Stimulated activated CD4-positive, alpha-beta T cell treated with anti-CD3 and anti-CD28 coated beads, Interleukin-2, amount 100 ng/mL, for 24 hours (primary cell): ENCODE measurements at places on chromosomes 16 and 17.

GRCh38 chr16:66064801-66065530, 301.5 kb upstream of the CDH5 start:
- no peak for DNase-seq

DNA sequence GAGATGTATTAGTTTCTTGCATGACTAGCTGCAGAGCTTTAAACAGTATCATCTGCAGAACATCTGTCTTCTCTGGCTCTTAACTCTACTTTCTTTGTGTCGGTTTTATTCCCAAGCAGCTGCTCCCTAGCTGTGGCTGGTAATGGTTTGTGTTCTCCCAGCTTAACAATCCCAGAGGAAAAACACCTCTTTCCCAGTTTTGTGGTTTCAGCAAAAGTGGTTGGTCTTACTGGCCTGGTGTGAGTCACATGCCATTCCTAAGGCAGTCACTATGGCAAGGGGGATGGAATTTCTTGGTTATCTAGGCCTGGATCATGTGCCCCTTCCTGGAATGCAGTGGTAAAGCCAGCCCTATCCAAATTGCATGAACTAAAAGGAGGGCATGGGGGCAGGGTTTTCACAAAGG, 27.5 kb downstream of the OMG start:
- DNase-seq = no peak

DNA sequence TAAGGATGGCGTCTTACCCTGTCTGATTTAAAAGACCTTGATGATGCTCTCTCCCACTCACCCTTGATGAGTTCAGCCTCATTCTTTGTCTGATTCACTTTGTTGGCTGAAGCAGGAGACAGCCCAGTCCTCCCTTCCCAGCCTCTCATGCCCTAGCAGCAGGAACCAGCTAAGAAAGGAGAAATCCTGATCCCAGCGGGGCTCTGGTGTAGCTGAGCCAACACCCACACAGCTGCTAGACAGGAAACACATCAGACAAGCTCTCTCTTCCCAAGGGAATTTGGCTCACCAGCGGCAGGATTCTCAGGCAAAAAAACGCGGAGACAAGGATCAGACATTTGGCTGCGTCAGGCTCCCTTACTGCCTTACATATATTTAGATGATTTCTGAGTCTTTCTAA, 211.5 kb downstream of the CDH11 start:
- no peak for DNase-seq

- DNase-seq = no peak
These were observed 134.1 kb downstream of the IRF8 start for GRCh38 chr16:86033016-86033474.

DNA sequence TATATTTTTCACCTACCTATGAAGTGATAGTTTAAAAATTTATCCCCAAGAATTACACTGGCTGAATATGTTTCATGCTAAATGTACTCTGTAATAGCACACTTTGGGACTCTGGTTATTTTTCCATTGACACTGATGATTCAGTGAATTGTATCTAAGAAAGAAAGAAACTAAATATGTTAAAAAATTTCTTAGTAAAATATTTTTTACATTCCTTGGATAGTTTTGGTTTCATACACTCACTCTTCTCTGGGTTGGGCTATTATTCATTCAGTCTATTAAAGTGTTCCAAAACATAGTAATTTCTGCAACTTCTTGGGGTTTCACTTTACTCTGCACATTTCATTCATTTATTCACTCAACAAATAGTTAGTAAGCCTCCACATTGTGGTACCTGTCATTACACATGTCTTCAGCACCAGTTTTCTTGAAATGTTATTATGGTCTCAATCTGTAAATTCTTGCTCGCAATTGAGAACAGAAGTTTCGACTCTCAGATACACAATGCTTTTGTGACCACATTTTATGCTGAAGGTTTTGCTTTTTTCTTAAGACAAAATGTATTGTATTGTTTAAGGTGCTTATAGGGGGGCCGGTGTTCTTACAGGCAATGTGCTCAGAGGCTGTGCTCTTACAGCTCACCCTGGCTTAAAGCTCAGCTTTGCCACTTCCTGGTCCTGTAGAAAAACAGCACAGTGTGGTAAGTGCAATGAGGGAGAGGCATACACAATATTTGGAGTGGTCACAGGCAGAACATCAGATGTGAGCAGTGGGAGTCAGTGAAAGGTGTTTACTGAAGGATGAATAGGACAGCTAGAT, 17.4 kb downstream of the CNTNAP4 start:
- DNase-seq = no peak

DNA sequence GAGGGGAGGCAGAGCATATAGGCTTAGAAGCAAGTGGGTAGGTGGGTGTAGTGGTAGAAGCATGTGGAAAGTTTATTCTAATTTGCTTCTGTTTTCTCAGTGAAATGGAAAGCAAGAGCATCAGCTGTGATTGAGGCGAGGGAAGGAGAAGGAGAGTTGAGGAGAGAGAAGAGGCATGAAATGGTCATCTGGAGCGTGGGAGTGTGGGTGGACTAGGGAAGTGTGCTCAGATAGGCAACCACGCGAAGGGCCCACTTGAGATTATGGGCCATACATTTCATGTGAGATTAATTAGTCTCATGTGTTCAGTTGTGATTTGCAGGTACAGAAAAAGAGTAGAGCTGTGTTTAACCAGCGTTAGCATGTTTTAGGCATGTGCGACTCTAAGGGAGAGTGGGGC, 20.8 kb upstream of the CDC6 start:
- DNase-seq = no peak

- no peak for DNase-seq
These were observed 30.3 kb upstream of the ZNF750 start for GRCh38 chr17:82870091-82870491.

DNA sequence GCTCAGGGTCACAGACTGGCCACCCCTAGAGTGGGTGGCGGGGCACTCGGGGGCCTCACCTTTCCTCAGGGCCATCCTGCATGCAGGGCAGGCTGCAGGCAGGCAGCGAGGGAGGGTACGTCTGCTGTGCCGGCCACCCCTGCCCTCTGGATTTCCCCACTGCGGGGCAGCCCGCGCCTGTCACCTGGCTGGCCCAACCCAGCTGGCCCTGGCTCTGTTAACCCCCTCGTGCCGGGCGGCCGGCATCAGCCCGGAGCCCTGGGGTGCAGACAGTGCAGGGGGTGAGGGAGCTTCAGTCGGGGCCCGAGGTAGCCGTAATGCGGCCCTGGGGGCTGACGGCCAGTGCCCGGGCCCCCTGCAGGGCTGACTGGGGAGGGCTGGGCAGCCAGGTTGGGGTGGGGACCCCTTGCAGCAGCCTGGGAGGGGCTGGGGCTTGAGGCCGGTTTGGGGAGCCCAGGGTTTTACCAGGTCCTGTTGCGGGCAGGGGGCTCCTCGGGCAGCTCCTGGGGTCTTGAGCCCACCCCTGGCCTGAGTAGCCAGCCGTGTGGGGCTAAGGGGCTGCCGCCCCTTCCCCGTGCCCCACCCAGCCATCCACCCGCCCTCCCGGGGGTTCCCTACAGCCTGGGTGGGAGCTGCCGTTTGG, at the start of gene IGFALS:
Gene IGFALS, minus strand, starts transcription at position 128 of the 643 bp plus-strand sequence. Its CDS starts 53 bp downstream, at position 75.
- DNase-seq = no peak

DNA sequence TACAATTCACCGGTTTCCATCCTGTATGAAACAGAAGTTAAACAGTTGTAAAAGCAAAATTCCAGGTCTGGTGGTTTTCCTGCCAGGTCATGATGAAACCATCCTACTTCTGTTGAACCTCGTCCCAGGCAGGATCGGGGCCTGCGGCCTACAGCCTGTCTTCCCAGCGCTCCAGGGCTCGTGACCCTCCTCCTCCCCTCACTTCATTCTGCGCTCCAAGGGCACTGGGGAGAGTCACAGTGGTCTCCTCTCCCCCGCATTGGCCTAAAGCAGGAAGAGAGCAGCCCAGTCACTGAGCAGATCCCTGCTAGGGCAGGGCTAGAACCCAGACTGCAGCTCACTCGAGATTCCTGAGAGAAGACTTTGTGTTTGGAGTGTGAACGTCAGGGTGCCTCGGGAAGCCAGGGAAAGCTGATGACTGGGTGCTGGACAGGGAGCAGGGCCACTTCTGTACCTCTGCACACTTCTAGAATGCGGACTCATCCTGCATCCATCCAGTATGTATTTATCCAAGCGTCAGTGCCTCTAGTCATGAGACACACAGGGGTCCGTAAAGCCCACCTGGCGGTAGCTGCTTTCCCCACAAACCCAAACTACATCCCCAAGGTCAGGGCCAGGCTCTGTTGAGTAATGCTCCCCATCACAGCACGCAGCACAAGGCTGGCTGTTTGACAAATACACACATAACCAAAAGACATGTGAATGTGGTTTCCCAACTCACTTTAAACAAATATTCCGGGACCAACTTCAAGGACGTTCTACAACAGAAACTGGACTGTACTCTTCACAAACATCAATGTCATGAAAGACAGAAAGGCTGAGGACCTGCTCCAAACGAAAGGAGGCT, 1.7 kb upstream of the ITGAE start:
- DNase-seq = no peak

DNA sequence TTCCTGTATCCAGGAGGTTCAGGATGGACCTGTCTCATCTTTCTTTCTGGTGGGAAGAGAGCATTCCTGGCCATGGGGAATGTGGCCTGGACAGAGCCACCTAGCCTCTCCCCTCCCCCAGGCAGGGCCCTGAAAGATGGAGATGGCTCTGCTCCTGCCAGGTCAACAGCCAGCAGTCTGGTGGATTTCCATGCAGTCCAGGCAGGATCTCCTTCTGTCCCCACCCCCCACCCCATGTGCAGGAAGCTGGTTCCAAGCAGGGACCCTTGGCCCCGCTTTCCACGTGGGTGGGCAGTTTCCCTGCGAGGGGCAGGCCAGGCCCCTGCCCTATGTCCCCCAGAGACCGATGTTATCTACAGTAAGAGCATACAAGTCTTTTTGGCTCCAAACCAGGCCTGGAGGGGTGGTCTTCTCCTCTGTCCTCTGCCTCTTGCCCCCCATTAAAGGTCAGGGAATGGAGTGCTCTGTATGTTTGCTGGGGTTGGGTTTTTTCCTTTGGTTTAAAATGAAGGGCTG, 240.5 kb downstream of the SEC14L1 start:
- DNase-seq = no peak

- DNase-seq = no peak
These were observed 3.3 kb downstream of the DDX5 start for GRCh38 chr17:64502809-64503208.

DNA sequence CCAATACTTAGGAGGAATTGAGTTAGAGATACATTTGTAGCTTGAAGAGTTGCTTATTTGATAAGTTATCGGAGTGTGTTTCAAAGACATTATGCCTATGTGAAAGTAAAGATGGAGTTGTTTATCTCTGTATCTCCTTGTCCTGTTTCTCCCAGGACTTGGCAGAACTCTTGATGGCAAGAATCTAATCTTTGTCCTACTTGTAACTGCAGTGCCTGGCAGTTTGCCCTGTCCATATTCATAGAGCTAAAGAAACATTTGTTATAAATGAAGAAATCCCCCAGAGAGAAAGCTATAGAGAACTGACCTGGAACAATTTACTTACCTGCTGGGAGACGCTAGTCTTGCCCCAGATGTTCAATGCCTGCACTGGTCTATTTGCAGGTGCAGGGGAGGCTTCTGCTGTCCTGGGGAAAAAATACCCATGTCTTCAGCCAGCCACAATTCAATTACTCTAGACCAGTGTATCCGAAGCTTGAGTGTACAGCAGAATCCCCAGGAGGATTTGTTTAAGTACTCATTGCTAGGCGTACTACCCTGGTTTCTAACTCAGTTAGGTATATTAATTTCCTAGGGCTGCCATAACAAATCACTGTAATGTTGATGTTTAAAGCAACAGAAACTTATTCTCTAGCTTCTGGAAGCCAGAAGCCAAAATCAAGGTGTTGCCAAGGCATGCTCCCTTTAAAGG, 410.0 kb upstream of the HSBP1 start:
- no peak for DNase-seq

DNA sequence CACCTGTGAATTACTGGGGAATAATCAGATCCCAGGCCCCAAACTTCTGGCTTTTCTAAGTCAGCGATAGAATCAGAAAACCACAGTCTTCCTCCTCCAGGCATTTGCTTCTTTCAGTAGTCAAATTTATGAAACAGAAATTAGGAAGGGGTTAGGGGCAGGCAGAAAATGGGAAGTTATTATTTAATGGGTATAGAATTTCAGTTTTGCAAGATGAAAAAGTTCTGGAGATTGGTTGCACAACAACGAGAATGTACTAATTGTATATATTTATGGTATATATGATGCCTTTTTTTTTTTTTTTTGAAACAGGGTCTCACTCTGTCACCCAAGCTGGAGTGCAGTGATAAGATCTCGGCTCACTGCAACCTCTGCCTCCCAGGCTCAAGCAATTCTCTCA, 23.5 kb downstream of the ORC6 start:
- no peak for DNase-seq

- no peak for DNase-seq
These were observed 30.2 kb upstream of the CPPED1 start for GRCh38 chr16:12833926-12834325.

DNA sequence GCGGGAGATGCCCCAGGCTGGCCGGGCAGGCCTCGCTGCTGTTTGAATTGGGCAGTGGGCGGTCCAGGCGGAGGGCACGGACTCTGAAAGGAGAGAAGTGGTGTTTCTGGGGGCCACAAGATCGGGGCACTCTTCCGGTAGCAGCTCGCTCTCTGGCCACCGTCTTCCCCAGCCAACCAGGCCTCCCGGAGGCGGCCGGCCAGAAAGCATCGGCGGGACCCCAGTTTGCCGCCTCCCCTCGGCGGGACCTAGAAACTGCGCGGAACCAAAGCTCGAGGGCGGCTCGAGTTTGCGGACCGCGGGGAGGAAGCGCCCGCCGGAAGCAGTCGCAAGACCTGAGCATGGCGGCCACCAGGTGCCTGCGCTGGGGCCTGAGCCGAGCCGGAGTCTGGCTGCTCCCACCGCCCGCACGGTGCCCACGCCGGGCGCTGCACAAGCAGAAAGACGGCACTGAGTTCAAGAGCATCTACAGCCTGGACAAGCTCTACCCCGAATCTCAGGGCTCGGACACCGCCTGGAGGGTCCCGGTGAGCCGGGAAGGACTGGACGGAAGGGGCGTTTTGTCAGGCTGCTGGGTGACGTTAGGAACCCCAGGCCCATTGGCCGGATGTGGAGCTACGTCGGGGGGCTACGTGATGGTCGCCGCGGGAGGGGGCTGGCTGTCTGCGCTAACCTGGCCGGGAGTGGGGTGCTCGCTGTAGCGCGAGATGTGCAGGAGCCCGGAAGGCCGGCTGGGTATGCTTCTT, at the start of gene MRPL58:
Gene MRPL58, plus strand, starts transcription at position 325 of the 746 bp plus-strand sequence. Its CDS starts 17 bp downstream, at position 342.
- peak; percentile 86 for DNase-seq

DNA sequence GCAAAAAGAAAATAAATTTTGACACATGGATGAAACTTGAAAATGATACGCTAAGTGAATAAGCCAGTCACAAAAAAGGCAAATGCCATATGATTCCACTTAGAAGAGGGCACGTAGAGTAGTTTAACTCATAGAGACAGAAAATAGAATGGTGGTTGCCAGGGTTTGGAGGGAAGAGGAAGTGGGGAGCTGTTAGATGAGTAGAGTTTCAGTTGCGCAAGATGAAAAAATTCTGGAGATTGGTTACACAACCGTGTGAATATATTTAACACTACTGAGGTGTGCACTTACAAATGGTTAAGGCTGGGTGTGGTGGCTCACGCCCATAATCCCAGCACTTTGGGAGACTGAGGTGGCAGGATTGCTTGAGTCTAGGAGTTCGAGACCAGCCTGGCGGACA, 93.4 kb upstream of the TMEM132E start:
- DNase-seq = no peak

GRCh38 chr17:48997103-48997826, at the start of gene IGF2BP1:
TSS of gene IGF2BP1 (plus strand) at chr17:48997385. CDS start at chr17:48997746, 361 bp downstream.
- peak; percentile 47 for DNase-seq
